ENCODE measurements at places on chromosomes 6 and 20. TPM values are rescaled to one million over a fixed set of nuclear protein-coding genes. Genes with fewer than 3 reads are reported as not detected.

SPEF1 gene
- not detected for total RNA-seq

FAM83C gene
- not detected for total RNA-seq

RSPO3 gene
- total RNA-seq, result 0.67 TPM

EFCAB8 gene
- total RNA-seq, result under 0.01 TPM

CDC25B gene
- 43.7 TPM for total RNA-seq

CTCFL gene
- under 0.01 TPM for total RNA-seq

HLA-DRA gene
- 144 TPM for total RNA-seq

OPN5 gene
- not detected for total RNA-seq

OLIG3 gene
- total RNA-seq, result not detected

Measured in melanocyte of skin (primary cell).